ENCODE measurements at places on chromosomes 1 and 21.

DNA sequence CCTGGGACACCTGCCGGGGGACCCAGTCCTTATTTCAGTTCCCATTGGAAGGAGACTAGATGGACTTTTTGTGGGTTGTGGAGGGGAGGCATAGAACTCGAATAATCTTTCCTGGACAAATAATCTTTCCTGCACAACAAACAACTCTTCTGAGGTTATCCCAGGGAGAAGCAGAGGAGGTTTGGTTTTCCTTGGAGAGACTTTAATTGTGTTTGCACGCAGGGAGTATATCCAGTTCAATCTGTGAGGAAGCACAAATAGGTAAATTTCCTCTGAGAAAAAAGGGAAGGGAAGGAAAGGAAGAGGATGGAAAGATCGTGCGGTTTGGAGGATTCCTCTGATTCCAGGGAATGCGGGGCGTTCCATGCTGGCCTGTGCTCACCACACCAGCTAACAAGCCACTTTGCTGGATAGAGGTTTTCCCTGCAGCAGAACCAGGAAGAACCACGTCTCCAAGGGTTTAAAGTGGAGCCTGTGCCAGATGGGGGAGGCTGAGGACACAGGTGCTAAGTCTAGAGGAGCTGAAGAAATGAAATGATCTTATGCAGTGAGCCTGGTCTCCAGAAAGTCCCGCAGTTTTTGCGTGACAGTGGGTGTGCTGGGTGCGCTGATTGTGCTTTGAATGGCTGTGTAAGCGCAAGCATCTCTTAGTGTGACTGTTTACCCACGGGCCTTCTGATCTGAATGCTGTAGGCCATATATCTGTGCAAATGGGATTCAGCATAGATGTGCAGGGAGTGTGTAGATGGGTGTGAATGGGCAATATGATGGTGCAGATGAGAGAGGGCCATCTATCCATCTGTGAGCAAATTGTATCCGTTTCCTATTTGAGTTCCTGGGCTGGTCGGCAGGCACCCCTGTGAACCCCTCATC lies 7.6 kb downstream of the PAX7 start:
- no peak for DNase-seq

DNA sequence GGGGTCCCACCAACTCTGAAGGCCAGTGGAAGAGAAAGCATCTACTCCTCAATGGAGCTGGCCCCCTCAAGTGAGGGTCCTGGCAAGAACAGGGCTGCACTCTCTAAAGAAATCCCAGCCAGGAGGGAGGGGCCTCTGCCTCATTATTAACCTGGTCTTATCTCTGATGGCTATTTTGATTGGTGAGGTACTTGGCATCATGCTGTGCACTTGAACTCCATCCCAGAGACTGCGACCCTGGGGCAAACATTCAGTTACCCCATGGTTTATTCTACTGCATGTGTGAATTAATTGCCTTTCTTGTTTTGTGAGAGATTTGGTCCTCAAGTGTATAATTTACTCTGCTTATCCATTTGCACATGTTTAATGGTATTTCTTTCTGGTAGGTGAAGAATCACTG lies 55.0 kb upstream of the ETV3 start:
- no peak for DNase-seq

GRCh38 chr1:70038025-70038424 lies 167.4 kb downstream of the LRRC40 start:
- no peak for DNase-seq

- DNase-seq = no peak
Measured at GRCh38 chr1:56630786-56631185, 14.3 kb upstream of the PRKAA2 start.

DNA sequence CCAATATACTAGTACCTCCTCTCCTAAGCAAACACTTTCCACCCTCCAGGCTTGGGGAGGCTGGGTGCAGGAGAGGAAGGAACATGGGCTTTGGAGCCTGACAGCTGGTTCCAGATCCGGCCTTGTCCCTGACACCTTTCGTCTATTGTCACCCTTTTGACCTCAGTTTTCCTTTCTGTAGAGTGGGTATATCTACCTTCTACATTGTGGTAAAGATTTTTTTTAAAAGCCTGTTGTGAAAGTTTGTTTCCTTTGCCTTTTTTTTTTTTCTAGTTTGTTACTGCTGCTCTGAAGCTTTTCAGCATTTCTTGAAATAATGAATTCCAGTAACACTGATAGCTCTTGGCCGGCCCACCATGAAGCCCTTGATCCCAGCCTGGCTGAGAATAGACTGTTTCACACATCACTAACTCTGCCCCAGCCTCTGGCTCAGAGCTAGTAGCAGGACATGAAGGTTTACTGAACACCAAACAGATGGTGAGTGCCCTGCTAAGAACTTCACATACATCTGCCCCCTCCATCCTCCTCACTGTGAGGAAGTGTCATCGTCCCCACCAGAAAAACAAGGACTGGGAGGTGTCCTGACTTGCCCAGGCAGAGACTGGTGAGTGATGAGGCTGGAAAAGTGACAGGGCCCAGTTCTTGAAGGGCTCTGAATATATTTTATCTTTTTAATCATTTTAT lies 33.0 kb upstream of the ID3 start:
- no peak for DNase-seq

DNA sequence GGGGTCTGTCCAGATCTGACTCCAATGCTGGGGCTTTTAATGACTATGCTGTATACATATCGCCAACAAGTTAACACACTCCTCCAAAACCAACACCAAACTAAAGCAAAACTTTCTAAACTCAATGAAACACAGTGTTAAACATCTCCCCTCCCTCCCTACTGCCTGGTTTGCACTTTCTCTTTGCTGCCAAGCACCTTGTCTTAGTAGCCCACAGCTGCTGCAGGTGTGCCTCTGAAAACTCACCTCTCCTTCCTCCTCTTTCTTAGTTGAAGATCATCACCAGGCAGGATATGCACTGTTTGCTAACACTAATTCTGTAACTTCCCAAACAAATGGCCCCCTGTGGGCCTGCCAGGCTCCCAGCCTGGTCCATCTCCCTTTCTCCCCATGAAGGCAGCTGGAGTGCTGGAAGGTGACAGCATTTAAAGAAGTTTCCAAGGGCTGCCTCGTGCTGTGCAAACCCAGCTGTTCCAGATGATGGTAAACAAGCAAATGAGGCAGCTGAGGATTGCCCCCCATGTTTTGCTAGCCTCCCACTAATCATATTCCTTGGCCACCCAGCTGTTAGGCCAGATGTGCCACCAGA lies 213.7 kb downstream of the ASTN1 start:
- DNase-seq = no peak

- DNase-seq = no peak
Measured at GRCh38 chr1:241551759-241552638, 19.8 kb downstream of the KMO start.

Measured in cerebellar cortex (tissue), 1 donor.